ENCODE measurements at places on chromosomes 12 and 14.

GRCh38 chr12:10718279-10718821 lies 4.8 kb downstream of the YBX3 start:
- no peak for DNase-seq

DNA sequence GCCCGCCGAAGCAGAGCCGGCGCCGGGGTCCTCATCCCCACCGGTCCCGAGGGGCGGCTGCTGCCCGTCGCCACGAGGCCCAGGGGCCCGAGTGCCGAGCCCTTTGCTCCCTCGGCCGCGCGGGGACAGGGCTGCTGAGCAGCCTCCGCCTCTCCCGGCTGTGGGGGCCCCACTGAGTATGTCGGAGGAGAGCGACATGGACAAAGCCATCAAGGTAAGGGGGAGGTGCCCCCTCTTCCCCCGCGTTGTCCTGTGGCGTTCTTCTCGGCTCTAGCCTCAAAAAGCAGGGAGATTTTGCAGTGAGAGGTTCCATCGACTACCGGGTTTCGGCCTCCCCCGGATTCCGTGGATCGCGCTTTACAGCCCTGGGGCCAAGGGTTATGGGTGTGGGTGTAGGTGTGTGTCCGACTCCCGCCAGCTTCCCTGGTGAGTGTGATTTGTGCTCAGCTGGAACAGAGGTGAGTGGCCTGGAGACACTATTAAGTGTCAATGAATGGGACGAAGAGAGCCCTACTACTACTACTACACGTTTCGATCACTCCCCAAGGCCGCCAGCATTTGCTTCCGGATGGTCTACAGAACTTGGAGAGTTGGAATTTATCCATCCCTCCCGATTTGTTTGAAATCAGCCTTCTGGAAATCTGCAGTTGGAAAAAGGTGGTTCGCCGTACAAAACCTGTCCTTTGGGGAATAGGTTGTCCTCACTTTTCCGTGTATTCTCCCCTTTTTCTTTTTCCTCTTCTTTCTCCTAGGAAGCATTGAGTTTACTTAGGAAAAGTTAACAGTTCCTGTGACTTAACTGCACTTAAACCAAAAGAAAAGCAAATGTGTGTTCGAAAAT lies 748 bp downstream of the MAPKAPK5 start:
- no peak for DNase-seq

DNA sequence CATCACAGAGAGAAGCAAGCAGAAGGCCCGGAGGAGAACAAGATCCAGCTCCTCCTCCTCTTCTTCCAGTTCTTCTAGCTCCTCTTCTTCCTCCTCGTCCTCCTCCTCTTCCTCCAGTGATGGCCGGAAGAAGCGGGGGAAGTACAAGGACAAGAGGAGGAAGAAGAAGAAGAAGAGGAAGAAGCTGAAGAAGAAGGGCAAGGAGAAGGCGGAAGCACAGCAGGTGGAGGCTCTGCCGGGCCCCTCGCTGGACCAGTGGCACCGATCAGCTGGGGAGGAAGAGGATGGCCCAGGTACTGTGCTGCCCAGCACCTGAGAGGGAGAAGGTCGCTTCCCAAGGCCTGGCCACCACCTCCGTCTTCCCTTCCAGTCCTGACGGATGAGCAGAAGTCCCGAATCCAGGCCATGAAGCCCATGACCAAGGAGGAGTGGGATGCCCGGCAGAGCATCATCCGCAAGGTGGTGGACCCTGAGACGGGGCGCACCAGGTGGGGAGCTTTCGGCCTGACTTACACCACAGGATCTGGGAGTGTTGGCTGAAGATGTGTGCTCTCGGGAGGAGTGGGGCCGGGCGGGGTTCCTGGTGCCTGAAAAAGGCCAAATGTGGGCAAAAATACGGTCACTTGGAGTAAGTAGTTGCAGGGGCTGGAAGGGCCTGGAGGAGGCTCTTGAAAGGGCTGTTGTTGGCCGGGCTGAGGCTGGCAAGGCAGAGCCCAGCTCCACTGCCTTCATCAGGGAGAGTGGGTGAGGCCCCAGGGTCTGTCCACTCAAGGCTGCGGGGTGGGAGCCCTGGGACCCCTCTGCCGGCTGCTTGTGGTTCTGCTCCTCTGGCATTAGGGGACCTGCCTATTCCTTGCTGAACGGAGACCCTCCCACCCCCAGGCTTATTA lies 1.4 kb downstream of the ARL6IP4 start:
- no peak for DNase-seq

- no peak for DNase-seq
Measured at GRCh38 chr14:81273521-81273920, 52.8 kb upstream of the GTF2A1 start.

DNA sequence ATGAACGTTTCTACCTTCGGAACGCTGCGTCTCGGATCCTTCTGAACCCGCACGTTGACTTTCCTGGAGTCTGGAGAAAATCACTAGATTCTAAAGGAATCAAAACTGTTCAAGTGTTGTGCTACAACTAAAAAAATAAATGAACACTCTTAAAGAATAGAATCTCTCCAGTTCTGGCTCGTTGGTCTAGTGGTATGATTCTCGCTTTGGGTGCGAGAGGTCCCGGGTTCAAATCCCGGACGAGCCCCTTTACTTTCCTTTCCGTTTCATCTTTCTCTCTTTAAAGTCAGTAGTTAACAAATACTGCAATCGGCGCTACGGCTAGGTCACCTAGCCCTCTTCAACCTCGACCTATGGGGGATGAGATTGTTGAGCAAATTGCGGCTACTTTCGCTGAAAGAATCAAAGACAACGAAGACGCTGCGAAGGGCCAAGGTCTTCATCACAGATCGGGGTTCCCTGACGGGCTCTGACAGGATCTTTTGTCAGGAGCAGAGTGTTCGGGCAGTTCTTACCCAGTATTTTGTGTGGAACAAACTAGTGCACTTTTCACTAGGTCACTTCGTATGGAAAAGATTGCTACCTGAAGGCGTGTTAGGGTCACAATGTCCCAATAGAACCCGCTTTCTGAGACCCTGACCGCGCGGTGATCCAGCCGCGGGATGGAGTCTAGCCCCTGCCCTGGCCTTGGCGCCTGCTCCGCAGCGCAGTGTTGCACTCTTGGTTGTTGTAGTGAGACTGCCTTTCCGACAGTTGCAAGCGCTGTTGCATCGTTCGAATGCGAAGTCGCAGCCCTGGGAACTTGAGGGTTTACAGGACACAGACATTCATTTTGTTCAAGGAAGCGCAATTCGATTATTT lies 8.4 kb downstream of the OR6S1 start:
- no peak for DNase-seq

GRCh38 chr12:75760573-75761294 lies 249.3 kb upstream of the KRR1 start:
- no peak for DNase-seq

DNA sequence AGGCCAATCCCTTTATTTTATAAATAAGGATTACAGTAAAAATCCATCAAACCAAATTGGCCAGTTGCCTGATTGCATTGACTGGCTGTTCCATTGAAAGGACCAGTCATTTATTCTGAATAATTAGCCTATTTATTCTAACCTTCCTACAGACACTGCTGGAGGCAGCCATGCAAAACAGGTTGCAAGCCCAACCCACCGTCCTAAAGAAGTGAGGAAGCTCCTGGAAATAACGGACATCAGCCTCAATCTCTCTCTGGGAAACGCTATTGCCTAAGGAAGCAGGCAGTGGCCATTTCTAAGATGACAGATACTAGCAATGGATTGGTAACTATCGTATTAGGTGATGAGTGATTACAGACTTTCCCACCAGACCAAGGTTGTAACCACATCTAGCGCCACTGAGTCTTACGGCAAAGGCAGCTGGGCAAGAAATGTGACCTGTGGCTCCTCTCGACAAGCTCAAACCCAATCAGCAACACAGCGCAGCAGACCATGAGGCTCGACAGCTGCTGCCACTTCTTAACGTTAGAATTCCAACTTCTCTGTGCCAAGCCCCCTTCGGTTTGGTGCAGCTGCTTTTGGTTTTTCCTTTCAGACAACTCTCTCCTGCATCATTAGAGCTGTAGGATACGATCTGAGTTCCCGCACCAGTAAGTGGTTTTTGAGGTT lies 134.2 kb downstream of the KCNK10 start:
- DNase-seq: no peak

GRCh38 chr12:70854881-70855568 lies 65.5 kb downstream of the PTPRR start:
- no peak for DNase-seq
